ENCODE measurements at places on chromosomes 7 and 10.

DNA sequence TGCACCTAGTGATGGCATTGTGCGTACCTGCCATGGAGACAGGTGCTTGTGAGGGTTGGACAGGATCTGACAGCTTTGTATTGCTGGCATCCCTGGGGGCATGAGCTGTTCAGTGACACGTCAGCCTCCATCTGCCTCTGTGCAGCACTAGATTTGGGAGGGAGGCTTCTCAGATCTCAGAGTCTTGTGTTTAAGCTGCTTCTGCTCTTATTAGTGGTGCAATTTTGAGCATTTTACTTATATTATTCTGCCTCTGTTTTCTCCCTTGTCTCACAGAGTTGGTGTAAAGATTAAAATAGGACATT is 5.1 kb downstream of the ARHGAP22 start:
- no peak for DNase-seq

GRCh38 chr7:148380596-148381419 is 209.8 kb upstream of the C7orf33 start:
- no peak for DNase-seq

- no peak for DNase-seq
Observed at GRCh38 chr7:8058322-8058721, 89.7 kb downstream of the GLCCI1 start.

GRCh38 chr10:7419998-7420397 is 9.2 kb upstream of the SFMBT2 start:
- no peak for DNase-seq

DNA sequence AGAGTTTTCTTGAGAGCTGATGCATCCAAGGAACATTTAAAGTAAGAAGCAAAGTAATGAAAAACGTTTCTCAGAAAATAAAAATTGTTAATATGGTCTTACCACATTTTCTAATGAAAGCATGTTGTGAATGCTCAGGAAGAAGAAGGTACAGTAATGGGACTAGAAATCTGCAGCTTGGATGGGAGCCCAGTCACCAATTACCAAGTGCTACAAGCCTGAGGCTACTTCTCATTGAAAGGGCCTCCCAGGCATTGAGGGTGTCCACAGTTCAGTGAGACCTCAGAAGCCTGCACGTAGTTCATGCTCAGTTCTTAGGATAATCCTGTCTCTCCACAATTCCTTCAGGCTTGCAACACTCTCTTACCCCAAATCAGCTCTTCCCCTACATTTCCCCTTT is 17.6 kb downstream of the PTN start:
- no peak for DNase-seq

- no peak for DNase-seq
Observed at GRCh38 chr7:548401-548800, 28.8 kb upstream of the PDGFA start.

Measured in epithelial cell of prostate (primary cell).